ENCODE measurements at places on chromosomes 6 and 20. TPM values are rescaled to one million over a fixed set of nuclear protein-coding genes. Genes with fewer than 3 reads are reported as not detected.
A peak's percentile ranks its signal among the peaks of the same experiment; 100 is the strongest.

GRCh38 chr6:110331816-110332215 is 26.3 kb downstream of the METTL24 start:
- H3K27me3 ChIP-seq, result no peaks in the 10 kb centered on the region
- no peak overlapping the region for H3K4me3 ChIP-seq
- H3K36me3 ChIP-seq, result no peaks in the 10 kb centered on the region
- DNase-seq, result no peak

The MMP24 gene
- total RNA-seq, result 1.2 TPM

GRCh38 chr6:56838965-56839364 is 115.9 kb upstream of the BEND6 start:
- DNase-seq, result no peak
- no peaks in the 10 kb centered on the region for H3K36me3 ChIP-seq

DNA sequence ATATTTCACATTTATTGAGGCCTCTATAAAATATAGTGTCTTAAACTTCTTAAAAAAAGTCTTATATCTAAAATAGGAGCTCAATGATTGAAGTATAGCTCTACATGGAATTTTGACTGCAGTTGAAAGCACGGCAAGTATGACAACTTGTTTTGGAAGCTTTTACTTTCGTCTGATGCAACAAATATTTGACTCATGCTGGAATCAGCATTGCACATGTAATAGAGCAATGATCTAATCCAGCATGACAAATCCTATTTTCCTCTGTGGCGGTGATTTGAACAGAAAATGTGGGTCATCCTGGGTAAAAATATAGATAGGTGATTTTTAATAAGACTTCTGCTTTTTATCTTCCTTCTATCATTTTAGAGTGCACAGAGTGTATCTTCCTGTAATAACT is 111.6 kb downstream of the TINAG start:
- no peak for DNase-seq
- H3K4me1 ChIP-seq, result no peaks in the 10 kb centered on the region
- no peaks in the 10 kb centered on the region for H3K27me3 ChIP-seq
- no peaks in the 10 kb centered on the region for H3K36me3 ChIP-seq
- H3K27ac ChIP-seq, result no peak overlapping the region
- H3K4me3 ChIP-seq, result no peak overlapping the region

The SLC25A27 gene
- total RNA-seq, result 37.0 TPM

The BPIFA1 gene
- not detected for total RNA-seq

GRCh38 chr6:11414176-11414963 is 123.2 kb upstream of the TMEM170B start:
- no peak overlapping the region for H3K27ac ChIP-seq
- DNase-seq, result no peak
- no peaks in the 10 kb centered on the region for H3K36me3 ChIP-seq
- no peaks in the 10 kb centered on the region for H3K4me1 ChIP-seq

DNA sequence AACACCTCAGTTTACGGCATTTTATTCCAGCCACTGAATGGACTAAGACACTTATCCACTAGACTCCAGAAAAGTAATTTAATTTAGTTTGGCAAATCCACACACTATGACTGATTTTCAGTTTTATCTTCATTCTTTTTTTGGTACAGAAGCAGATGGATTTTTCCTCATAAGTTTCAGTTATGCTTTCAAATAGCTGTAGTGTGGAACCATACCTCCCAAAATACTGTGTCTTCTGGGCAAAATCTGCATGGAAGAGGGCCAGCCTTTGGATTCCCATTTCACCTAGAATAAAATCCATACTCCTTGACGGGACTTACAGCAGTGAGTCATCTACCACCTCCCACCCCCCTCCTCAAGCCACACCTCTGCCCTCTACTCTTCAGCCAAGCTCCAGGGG is 43.0 kb downstream of the GSTA2 start:
- H3K36me3 ChIP-seq, result no peaks in the 10 kb centered on the region
- no peak for DNase-seq
- no peak overlapping the region for H3K4me3 ChIP-seq
- H3K27ac ChIP-seq, result no peak overlapping the region

The RAET1L gene
- not detected for total RNA-seq

DNA sequence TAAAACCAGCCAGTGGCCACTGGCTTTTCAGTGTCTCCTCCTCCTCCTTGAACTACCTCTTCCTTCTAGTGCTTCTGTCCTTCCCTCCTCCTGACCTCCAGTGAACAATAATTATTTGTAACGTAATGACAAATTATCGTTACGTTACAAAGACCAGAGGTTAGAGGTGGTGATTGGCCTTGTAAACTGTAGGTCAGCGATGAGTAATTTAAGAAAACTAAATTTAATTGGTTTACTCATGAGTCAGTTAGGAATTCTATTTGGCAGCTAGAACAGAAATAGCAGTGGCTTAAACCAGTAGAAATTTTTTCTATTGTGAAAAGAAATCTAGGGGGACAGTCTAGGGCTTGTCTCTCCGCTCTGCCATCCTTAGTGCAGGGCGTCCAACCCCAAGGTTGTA is 38.8 kb downstream of the PPARD start:
- H3K4me3 ChIP-seq, result no peak overlapping the region
- no peaks in the 10 kb centered on the region for H3K27me3 ChIP-seq
- no peak for DNase-seq
- no peak overlapping the region for H3K27ac ChIP-seq
- H3K4me1 ChIP-seq, result peaks cover 15% of the 10 kb centered on the region

The BIRC7 gene
- not detected for total RNA-seq

GRCh38 chr20:63099456-63100173 is 92.9 kb upstream of the BHLHE23 start:
- DNase-seq, result no peak
- no peak overlapping the region for H3K4me3 ChIP-seq
- peaks cover 1% of the 10 kb centered on the region for H3K4me1 ChIP-seq
- H3K27ac ChIP-seq, result no peak overlapping the region

GRCh38 chr6:139119552-139119951 is 15.3 kb upstream of the HECA start:
- H3K36me3 ChIP-seq, result no peaks in the 10 kb centered on the region
- no peak for DNase-seq
- no peaks in the 10 kb centered on the region for H3K4me1 ChIP-seq
- no peak overlapping the region for H3K4me3 ChIP-seq
- no peak overlapping the region for H3K27ac ChIP-seq

DNA sequence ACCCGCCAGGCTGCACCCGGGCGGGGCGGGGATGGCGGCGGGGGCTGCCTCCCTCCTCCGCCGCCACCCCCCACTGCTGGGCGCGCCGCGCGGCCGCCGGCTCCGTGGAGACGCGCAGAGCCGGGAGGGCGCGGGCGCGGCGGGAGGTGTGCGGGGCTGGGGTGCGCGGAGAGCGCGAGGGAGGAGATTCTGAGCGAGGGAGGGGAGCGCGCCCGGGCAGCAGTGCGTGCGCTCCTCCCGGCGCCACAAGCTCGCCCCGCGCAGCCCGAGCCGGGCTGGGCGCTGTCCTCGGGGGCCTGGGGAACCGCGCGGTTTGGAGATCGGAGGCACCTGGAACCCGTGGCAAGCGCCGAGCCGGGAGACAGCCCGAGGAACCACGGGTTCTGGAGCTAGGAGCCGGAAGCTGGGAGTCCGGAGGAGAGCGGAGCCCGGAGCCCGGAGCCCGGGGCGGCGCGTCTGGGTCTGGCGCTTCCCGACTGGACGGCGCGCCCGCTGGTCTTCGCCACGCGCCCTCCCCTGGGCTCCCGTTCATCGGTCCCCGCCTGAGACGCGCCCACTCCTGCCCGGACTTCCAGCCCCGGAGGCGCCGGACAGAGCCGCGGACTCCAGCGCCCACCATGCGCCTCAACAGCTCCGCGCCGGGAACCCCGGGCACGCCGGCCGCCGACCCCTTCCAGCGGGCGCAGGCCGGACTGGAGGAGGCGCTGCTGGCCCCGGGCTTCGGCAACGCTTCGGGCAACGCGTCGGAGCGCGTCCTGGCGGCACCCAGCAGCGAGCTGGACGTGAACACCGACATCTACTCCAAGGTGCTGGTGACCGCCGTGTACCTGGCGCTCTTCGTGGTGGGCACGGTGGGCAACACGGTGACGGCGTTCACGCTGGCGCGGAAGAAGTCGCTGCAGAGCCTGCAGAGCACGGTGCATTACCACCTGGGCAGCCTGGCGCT is at the start of gene NTSR1:
Gene NTSR1 (plus strand): TSS at position 246 of the 946 bp plus-strand sequence. CDS start 372 bp downstream, at position 618.
- H3K27ac ChIP-seq, result no peak within 1 kb of the TSS
- H3K36me3 ChIP-seq, result no peaks in the 10 kb centered on the region
- peaks cover 5% of the 10 kb centered on the region for H3K27me3 ChIP-seq
- no peak within 1 kb of the TSS for H3K4me3 ChIP-seq
- no peaks in the 10 kb centered on the region for H3K4me1 ChIP-seq

DNA sequence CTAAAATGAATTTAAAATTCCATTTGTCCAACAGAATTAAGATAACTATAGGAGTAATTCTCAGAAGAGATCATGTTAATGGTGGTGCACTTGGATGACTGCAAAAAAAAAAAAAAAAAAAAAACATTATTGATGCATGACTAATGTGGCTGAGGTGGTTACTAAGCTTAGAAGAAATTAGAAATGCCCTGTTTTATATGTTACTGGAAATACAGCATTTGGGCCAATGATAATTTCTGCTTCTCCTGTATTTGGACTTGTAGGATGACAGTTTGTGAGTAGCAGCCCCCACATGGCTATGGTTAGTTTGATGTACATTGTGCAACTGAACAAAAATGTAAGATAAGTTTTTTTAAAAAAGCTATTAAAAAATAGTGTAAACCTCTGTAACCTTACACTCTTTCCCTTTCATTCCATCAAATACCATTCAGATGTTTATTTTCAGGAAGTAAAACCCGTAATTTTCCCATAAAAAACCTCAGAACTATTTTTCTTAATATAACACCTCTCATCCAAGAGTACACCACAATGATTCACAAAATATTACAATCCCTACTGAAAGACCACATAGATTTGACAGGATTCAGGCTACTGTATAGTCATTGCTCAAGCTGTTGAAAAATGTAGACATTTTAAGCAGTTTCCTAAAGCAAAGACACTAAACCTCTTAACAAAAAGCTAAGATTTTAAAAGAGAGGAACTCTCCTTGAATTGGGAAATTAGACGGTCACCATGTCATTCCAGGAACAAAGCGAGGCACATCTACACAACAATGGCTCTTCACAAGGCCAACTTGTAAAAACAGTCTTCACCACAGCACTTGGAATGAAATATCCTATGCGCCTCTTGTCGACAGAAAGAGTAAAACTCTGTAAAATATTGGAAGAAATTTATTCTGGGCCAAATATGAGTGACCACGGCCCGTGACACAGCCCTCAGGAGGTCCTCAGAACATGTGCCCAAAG is 83.0 kb downstream of the WDR27 start:
- H3K4me3 ChIP-seq, result no peak overlapping the region
- no peaks in the 10 kb centered on the region for H3K27me3 ChIP-seq
- H3K27ac ChIP-seq, result no peak overlapping the region
- no peaks in the 10 kb centered on the region for H3K36me3 ChIP-seq
- DNase-seq, result no peak

GRCh38 chr6:28977341-28978132 is 27.6 kb downstream of the ZNF311 start:
- H3K4me3 ChIP-seq, result no peak overlapping the region
- no peak overlapping the region for H3K27ac ChIP-seq
- H3K27me3 ChIP-seq, result no peaks in the 10 kb centered on the region
- H3K4me1 ChIP-seq, result peaks cover 3% of the 10 kb centered on the region
- DNase-seq, result no peak
- H3K36me3 ChIP-seq, result no peaks in the 10 kb centered on the region

GRCh38 chr20:51624157-51624731 is 81.7 kb upstream of the NFATC2 start:
- DNase-seq, result peak; percentile 52
- no peak overlapping the region for H3K27ac ChIP-seq
- H3K4me1 ChIP-seq, result no peaks in the 10 kb centered on the region
- H3K27me3 ChIP-seq, result no peaks in the 10 kb centered on the region
- H3K4me3 ChIP-seq, result no peak overlapping the region
- H3K36me3 ChIP-seq, result no peaks in the 10 kb centered on the region

GRCh38 chr6:66865771-66866170 is 1158.7 kb upstream of the EYS start:
- no peaks in the 10 kb centered on the region for H3K4me1 ChIP-seq
- no peak overlapping the region for H3K4me3 ChIP-seq
- no peaks in the 10 kb centered on the region for H3K36me3 ChIP-seq
- H3K27ac ChIP-seq, result no peak overlapping the region

GRCh38 chr6:33723371-33724085 is 12.0 kb upstream of the UQCC2 start:
- no peak overlapping the region for H3K4me3 ChIP-seq
- no peak overlapping the region for H3K27ac ChIP-seq
- no peaks in the 10 kb centered on the region for H3K36me3 ChIP-seq
- H3K4me1 ChIP-seq, result peaks cover 4% of the 10 kb centered on the region

GRCh38 chr20:25399037-25399430 is 8.4 kb upstream of the ABHD12 start:
- no peak for DNase-seq
- H3K36me3 ChIP-seq, result no peaks in the 10 kb centered on the region
- H3K27me3 ChIP-seq, result no peaks in the 10 kb centered on the region

The TMEM244 gene
- not detected for total RNA-seq

DNA sequence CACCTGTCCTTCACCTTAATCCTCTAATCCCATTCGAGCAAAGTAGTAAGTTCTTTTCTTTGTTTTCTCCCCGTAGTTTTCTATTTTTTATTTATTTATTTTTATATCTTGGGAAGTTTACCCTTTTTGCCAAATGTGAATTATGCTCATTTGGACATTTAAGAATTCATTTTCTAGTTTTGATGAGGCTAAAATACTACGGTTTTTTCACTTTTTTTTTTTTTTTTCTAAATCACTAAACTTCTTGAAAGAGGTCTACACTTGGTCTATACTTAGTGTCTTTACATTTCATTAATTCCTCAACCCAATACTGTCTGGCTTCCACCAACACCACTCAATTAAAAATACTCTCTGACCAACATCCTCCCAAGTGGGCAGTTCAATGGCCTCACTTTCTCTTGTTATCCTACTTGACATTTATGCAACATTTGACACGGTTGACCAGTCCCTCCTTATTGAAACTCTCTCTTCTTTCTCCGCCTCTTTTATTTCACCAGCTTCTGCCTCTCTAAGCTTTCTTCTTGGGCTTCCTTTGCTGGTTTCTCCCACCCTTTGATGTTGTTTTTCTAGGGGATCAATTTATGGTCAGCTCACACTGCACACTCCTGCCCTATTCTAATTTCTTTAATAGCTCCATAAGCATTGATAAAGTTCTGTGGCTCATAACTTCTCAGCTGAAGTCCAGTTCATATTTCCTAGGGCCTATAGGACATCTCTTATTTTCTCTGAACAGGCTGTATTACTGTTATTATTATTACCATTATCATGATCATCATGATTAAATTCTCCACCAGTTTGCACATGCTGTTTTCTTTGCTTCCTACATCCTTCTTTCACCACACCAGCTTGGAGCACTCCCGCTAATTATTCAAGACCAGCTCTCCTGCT is 72.6 kb upstream of the CITED2 start:
- H3K27ac ChIP-seq, result peak overlapping the region; percentile 28
- DNase-seq, result no peak
- no peaks in the 10 kb centered on the region for H3K27me3 ChIP-seq
- H3K36me3 ChIP-seq, result no peaks in the 10 kb centered on the region

The FUT9 gene
- total RNA-seq, result not detected

The CDK5RAP1 gene
- 19.4 TPM for total RNA-seq

The GSTA2 gene
- 0.84 TPM for total RNA-seq
